MCF 10A (cell line): ENCODE measurements at places on chromosomes 12 and 14. TPM values are rescaled to one million over a fixed set of nuclear protein-coding genes. Genes with fewer than 3 reads are reported as not detected.
A peak's percentile ranks its signal among the peaks of the same experiment; 100 is the strongest.

DNA sequence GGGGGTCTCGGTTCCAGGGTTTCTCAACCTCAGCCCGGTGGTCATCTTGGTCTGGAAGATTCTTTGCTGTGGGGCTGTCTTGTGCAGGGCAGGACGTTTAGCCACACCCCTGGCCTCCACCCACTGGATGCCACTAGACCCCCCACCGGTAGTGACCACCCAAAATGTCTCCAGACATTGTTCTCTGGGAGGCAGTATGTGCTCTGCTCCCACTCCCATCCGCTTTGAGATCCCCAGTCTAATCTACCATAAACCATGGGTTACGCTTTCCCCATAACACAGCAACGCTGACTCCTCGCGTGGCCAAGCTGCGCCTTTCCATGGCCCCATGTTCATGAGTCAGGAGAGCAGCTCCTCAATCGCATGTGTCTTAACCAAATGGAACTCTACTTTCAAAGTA lies 155.8 kb downstream of the RIMBP2 start:
- H3K4me3 ChIP-seq = no peak overlapping the region
- no peaks in the 10 kb centered on the region for H3K36me3 ChIP-seq
- no peaks in the 10 kb centered on the region for H3K4me1 ChIP-seq
- no peaks in the 10 kb centered on the region for H3K27me3 ChIP-seq

DNA sequence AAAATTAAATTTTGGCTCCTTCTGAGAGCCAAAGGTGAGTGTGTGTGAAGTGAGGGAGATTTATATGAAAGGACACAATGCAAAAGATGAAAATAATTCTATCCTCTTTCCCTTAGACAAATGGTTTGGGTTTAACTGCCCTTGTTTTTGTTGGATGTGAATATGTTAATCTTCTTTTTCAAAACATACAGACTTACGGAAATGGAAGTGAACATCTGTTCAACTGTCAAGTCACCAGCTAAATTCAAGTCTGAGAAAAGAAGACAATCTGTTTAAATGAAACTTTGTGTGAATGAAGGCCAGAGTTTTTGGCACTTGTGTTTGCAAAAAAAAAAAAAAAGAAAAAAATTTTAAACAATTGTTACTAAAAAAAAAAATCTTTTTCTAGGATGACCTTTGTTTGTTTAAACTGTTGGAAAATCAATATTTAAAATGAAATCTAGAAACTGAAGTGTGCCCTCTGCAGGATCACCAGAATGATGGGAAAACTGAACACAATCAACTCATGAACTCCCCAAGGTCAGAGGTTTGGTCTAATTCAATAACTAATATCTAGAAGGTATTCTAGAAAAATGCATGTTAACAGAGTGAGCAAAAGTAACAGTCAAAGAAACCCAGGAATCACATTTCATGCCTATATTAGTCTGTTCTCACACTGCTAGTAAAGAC lies 448.8 kb downstream of the FLRT2 start:
- no peaks in the 10 kb centered on the region for H3K36me3 ChIP-seq
- no peak overlapping the region for H3K27ac ChIP-seq
- H3K4me1 ChIP-seq = no peaks in the 10 kb centered on the region
- H3K4me3 ChIP-seq = no peak overlapping the region
- H3K27me3 ChIP-seq = no peaks in the 10 kb centered on the region
- no peak for DNase-seq

GRCh38 chr12:14048941-14049545 lies 67.6 kb upstream of the GRIN2B start:
- H3K27ac ChIP-seq = no peak overlapping the region
- no peak for DNase-seq
- no peaks in the 10 kb centered on the region for H3K36me3 ChIP-seq
- H3K4me1 ChIP-seq = no peaks in the 10 kb centered on the region
- no peaks in the 10 kb centered on the region for H3K27me3 ChIP-seq

GRCh38 chr12:107356937-107357295 lies 263.6 kb upstream of the CRY1 start:
- peaks cover 5% of the 10 kb centered on the region for H3K4me1 ChIP-seq
- no peaks in the 10 kb centered on the region for H3K36me3 ChIP-seq
- no peak overlapping the region for H3K4me3 ChIP-seq
- H3K27ac ChIP-seq = no peak overlapping the region
- no peak for DNase-seq

The AMHR2 gene
- not detected in 2 replicates for total RNA-seq

The RASSF9 gene
- total RNA-seq = 1.5 and 2.1 TPM in 2 replicates

- H3K27ac ChIP-seq = no peak overlapping the region
- H3K4me1 ChIP-seq = peaks cover 15% of the 10 kb centered on the region
- H3K36me3 ChIP-seq = peaks cover 9% of the 10 kb centered on the region
- peak; percentile 86 for DNase-seq
- no peaks in the 10 kb centered on the region for H3K27me3 ChIP-seq
Observed at GRCh38 chr12:104108755-104109445, 29.1 kb downstream of the NFYB start.

GRCh38 chr14:51185180-51185579 lies 54.9 kb upstream of the TMX1 start:
- no peaks in the 10 kb centered on the region for H3K36me3 ChIP-seq
- H3K4me1 ChIP-seq = no peaks in the 10 kb centered on the region
- DNase-seq = no peak
- H3K4me3 ChIP-seq = no peak overlapping the region

GRCh38 chr14:74552623-74553022 lies 59.1 kb downstream of the ISCA2 start:
- H3K27ac ChIP-seq = no peak overlapping the region
- H3K4me3 ChIP-seq = no peak overlapping the region
- no peaks in the 10 kb centered on the region for H3K36me3 ChIP-seq
- no peaks in the 10 kb centered on the region for H3K27me3 ChIP-seq

- DNase-seq = no peak
- H3K27ac ChIP-seq = no peak overlapping the region
- no peak overlapping the region for H3K4me3 ChIP-seq
- no peaks in the 10 kb centered on the region for H3K36me3 ChIP-seq
Observed at GRCh38 chr14:22489957-22490950, 98.8 kb downstream of the DAD1 start.

The GCN1 gene
- 116 and 117 TPM in 2 replicates for total RNA-seq

DNA sequence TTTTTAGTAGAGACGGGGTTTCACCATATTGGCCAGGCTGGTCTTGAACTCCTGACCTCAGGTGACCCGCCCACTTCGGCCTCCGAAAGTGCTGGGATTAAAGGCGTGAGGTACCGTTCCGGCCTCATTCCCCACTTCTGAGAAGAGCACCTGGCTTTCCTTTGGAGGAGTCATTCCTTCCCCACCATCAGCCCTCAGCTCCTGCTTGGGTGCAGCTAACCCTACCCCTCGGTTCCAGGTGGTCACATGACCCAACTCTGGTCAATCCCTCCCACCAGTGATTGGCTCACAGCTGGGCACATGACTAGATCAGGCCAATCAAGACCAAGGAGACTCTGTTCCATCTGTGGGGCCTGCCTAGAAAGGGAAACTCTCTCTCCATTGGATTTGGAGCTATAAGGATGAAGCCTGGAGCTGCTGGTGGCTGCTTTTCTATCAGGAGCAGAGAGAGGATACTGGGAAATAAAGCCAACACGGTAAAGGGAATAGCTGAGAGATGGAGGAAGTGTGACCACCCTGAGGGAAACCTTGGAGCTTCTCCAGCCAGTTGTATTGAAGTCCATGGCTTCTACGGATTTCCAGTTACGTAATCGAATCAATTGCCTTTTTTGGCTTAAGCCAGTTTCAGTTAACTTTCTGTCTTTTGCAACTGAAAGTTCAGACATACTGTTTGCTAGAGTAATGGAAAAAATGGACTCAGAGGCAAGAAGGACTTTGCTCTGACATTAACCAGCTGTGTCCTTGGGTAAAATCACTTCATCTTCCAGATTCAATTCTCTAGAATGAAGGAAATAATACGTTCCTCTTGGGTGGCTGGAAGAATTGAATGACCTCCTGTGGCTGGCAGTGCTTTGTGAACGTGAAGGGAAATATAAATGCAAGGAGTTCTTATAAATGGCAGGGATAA lies 19.7 kb upstream of the IFT81 start:
- H3K27ac ChIP-seq = no peak overlapping the region
- H3K4me1 ChIP-seq = peaks cover 21% of the 10 kb centered on the region
- H3K4me3 ChIP-seq = no peak overlapping the region

DNA sequence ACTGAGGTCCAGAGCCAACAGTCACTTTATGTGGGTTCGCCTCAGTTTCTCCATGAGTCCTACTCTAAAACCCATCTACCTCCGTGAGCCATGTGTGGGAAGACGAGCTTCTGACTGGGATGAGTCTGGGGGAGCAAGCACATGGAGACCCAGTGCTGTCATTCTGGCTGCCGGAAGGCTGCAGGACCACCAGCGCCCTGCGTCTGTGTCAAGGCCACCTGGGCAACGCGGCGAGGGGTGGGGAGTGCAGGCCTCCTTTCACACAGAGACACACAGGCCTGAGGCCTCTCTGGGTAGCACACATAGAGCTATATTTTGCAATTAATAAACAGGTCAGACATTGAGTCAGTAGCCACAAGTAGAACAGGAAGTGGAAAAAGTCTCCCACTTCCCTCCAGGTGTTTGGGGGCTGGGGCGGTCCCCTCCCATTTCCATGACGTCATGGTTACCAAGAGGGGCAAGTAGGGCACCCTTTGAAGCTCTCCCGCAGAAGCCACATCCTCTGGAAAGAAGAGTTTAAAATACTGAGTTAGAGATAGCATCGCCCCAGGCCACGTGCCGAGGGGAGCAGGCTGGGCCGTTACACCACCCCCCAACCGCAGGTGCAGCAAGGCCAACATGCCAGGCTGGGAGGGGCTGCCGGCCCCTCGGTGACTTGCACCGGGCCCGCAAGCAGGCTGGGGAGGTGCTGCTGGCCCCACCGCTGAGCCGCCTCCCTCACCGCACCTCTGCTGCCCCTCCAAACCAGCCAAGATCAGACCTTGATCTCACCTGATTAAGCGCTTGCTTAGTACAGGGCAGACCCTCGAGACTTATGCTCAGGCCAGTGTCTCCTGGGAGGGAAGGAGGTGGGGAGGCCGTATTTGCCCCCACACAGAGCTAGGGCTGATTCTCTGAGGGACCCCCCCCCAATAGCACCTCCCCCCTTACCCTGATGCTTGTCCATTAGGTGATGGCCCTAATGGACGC lies 32.7 kb downstream of the DAD1 start:
- DNase-seq = peak; percentile 80
- H3K27ac ChIP-seq = peak overlapping the region; percentile 81
- H3K4me1 ChIP-seq = peaks cover 29% of the 10 kb centered on the region
- no peaks in the 10 kb centered on the region for H3K27me3 ChIP-seq
- H3K36me3 ChIP-seq = peaks cover 10% of the 10 kb centered on the region

GRCh38 chr12:70733385-70733784 lies 96.2 kb upstream of the PTPRB start:
- no peak overlapping the region for H3K27ac ChIP-seq
- no peak overlapping the region for H3K4me3 ChIP-seq
- H3K36me3 ChIP-seq = no peaks in the 10 kb centered on the region
- no peaks in the 10 kb centered on the region for H3K27me3 ChIP-seq

DNA sequence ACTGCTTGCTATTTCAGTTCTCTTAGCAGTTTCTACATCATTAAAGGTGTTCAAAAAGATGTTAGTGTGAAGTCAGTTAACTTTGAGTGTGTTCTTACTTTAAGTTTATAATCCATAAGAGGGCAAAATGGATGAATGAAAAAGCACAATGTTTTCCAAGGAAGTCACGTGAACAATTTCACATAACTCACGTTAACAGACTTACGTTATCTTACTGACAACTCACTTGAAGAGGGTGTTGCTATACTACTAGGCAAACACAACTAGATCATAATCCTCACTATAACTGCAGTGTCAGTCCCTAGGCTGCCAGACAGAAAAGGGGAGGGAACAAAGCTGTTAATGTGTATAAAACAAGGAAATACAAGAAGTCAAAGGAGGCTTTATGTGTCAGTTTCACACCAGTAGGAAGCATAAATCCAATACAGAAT lies 6.4 kb downstream of the SLC2A13 start:
- H3K4me3 ChIP-seq = no peak overlapping the region
- DNase-seq = no peak
- H3K27ac ChIP-seq = no peak overlapping the region
- peaks cover 6% of the 10 kb centered on the region for H3K36me3 ChIP-seq
- H3K27me3 ChIP-seq = no peaks in the 10 kb centered on the region

The P2RX2 gene
- not detected in 2 replicates for total RNA-seq

GRCh38 chr14:93073910-93074769 lies 41.6 kb downstream of the ITPK1 start:
- H3K27ac ChIP-seq = no peak overlapping the region
- H3K27me3 ChIP-seq = no peaks in the 10 kb centered on the region
- H3K36me3 ChIP-seq = peaks cover 16% of the 10 kb centered on the region
- DNase-seq = peak; percentile 60
- no peak overlapping the region for H3K4me3 ChIP-seq

The FGF6 gene
- not detected in 2 replicates for total RNA-seq

The TAC3 gene
- not detected in 2 replicates for total RNA-seq

The PLA2G1B gene
- not detected in 2 replicates for total RNA-seq

DNA sequence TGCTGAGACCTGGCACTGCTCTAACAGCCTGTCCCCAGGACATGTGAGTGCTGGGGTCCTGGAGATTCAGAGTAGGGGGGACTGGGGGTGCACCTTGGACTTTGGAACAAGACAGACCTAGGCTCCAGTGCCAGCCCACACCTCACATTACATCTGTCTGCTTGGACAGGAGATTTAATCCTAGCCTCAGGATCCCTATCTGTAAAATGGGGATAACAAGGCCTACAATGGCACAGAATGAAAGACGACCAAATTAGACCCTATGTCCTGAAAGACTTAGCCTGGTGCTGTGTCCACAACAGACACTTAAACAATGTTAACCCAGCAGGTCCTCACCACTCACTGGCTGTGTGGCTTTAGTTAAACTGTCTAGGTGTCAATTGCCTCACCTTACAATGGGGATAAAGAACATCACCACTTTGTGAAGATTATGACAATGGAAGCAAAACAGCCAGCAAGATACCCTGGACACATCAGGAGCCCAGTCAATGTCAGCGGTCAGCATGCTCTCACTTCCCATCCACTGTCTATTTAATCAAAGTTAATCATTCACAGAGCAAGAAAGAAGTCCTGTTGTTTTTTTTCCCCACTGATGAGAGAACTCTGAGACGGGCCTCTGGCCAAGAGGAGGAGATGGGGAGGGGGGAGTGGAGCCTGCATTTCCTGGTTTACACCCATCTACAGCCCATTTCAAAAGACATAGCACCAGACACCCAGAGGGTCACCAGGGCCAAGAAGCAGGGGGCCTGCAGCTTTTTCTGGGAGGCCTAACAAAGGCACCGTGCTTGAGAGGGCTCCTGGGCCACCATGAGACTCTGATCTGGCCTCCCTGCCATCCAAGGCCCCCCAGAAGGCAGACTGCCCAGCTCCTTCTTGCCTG lies 40.6 kb downstream of the ACTN1 start:
- H3K27ac ChIP-seq = peak overlapping the region; percentile 88
- H3K4me3 ChIP-seq = no peak overlapping the region
- peaks cover 9% of the 10 kb centered on the region for H3K36me3 ChIP-seq

- peaks cover 8% of the 10 kb centered on the region for H3K4me1 ChIP-seq
- H3K27ac ChIP-seq = no peak overlapping the region
- no peak for DNase-seq
- H3K36me3 ChIP-seq = no peaks in the 10 kb centered on the region
- no peaks in the 10 kb centered on the region for H3K27me3 ChIP-seq
Observed at GRCh38 chr12:70826156-70826555, 94.4 kb downstream of the PTPRR start.

- no peak for DNase-seq
- no peak overlapping the region for H3K27ac ChIP-seq
- H3K36me3 ChIP-seq = peaks cover 6% of the 10 kb centered on the region
- peaks cover 37% of the 10 kb centered on the region for H3K4me1 ChIP-seq
Observed at GRCh38 chr12:27338473-27338872, 5.8 kb downstream of the BMAL2 start.
